ENCODE measurements at places on chromosomes 2 and 18.

- peak; percentile 2 for DNase-seq
Measured at GRCh38 chr2:83531206-83531826, 927.8 kb downstream of the SUCLG1 start.

GRCh38 chr2:230348787-230349186 lies 21.8 kb downstream of the SP140L start:
- no peak for DNase-seq

GRCh38 chr2:110994250-110994961 lies 126.3 kb upstream of the BCL2L11 start:
- DNase-seq, result no peak

- DNase-seq, result no peak
Measured at GRCh38 chr18:36389811-36390581, 92.5 kb downstream of the FHOD3 start.

DNA sequence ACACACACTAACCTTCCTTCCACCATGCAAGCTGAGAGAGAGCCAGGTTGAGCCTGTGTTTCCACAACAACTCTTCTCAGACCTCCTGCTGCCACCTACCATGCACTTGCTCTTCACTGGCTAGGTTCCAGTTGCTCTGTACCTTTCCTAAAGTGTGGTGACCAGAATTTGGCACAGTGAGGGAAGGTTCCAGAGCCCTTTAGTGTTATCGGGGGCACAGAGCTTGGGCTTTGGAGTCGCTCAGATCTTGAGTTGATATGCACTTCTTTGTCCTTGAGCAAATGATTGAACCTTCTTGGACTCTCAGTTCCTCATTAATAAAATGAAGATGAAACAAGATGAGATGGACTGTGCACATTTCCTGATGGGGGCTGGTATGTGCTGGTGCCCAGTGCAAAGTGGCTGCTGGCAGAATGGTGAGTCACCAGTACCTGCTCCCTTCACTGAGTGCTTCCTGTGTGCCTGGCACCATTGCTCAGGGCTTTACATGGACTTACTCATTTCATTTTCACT lies 47.1 kb downstream of the NEDD4L start:
- DNase-seq, result no peak

Measured in eye (tissue), 1 donor.